Activated T-cell treated with anti-CD3 and anti-CD28 coated beads for 48 hours (primary cell): ENCODE measurements at places on chromosomes 6 and 20.

- no peak for DNase-seq
Observed at GRCh38 chr20:652615-653109, 338 bp downstream of the SRXN1 start.

DNA sequence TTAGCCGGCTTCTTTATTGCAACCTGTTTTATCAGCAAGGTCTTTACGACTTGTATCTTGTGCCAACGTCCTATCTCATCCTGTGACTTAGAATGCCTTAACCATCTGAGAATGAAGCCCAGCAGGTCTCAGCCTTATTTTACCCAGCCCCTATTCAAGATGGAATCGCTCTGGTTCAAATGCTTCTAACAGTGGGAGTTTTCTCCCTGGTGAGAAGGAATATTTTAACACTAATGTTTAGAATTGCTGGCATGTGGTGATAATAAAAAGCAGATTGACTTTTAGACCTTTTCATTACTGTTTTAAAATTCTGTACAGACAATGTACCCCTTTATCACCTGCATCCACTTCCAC lies 9.9 kb upstream of the KCNK15 start:
- DNase-seq = no peak

DNA sequence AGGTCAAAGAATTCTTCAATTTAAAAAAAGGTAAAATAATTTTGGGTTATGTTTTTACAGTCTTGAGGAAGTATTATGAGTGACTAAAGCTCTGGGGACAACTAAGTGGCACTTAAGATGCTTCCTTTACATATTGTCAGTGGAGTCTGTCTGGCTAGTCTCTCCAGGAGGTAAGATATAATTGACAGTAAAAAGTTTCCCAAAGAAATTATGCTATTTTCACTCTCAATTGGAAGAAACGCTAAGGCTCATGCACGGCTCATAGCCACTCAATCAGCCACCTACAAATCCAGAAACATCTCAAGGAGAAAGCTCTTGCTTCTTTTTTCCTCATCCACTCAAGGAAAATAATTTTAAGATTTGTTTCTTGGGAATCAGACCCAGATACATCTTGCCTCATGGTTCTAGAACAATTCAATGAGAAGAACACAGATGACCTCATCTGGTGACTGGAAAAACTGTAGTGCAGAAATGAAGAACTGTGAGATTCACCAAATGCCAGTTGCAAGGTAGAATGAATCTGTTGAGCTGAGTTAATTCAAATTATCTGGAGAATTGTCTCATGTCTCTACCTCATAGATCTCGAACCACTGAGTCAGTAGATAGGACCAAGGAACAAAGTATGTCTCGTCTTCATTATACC lies 252.9 kb downstream of the TPBG start:
- no peak for DNase-seq

DNA sequence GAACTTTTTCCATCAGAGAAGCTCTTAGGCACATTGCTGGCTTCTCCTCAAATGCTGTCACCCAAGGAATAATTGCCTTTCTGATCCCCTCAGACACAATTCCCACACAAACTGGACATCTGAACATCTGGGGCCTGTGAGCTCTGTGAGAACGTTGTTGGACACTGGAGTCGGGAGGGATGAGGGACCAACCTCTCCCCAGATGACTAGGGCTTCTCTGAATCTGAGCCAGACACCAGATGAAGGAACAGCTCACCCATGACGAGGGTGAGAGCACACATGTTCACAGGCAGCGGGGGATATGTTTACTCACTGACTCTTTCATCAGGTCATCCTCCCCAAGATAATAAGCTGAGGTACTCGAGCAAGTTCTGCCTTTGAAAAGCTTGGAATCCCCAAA lies 283.9 kb upstream of the SUPT3H start:
- DNase-seq = no peak

DNA sequence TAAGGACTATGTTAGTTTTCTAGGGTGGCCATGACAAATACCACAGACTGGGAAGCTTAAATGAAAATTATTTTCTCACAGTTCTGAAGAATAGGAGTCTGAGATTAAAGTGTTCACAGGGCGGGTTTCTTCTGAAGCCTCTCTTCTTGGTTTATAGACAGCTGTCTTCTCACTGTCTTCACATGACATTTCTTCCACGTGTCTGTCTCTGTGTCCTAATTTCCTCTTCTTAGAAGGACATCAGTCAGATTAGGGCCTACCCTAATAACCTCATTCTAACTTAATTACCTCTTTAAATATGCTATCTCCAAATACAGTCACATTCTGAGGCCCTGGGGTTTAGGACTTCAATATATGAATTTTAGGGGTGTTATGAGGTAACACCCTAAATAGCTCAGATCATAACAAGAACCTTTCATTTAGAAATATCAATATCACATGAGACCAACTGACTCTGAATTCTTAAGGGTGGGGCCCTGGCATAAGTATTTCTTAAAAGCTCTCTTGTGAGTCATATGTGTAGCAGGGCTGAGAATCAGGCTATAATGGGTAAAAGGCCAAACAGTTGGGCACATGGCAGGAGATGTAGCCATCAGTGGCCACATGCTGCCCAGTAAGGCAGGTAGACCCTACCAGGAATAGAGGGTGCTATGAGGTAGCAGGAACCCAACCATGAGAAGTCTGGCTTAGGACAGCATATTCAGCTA lies 62.0 kb upstream of the TENT5A start:
- DNase-seq = no peak

- DNase-seq = no peak
Observed at GRCh38 chr6:78554341-78554740, 313.0 kb upstream of the IRAK1BP1 start.

DNA sequence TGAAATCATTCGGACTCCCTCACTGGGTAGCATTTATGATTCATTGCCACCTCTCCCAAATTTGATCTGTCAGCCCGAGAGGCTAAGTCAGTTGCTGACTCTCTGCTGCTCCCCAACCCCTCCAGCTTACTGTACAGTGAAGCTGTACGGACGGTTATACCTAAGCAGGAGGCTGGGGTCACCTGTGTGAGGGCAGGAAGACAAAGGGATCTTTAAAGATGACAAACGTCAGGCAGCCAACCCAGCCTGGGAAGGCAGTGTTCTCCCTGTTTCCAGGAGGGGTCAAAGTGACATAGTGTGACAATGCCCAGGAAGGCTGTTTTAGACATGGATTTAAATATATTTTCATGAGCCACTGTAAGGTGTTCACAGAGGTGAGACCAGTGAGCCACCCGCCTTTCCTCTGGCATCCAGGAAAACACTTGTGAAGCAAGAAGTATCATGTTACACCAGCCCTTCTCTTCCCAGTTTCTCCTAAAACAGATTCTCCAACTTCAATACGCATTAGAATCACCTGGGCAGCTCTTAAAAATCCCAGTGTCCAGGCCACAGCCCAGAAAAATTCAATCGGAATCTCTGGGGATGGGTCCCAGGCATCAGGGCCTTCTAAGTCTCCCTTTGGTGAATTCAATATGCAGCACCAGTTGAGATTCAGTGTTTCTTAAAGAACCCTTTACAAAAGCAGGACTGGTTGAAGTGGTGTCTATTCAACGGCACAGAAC lies 6.8 kb upstream of the PAX1 start:
- DNase-seq = no peak

DNA sequence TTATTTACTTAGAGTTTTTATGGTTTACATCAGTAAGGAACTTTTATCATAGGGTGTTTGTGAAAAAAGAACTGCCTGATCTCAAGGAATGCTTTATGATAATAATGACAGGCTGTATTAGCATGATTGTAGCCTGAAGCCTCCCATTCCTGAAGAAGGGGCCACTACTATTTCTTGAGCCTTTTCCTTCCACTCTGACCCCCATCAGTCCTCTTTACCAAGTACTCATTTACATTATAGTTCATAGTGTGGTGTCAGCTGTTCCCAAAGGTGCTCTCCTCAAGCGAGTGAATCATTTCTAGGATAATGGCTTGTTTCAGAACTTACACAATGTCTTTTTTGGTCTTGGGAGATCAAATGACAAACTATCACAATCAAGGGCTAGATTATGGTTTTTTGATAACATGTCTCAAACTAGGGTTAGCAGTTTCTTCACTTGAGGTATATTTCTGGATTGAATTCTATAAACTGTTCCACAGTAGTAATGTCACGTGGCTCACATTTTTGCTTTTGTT lies 283.6 kb downstream of the CDKAL1 start:
- DNase-seq = no peak

DNA sequence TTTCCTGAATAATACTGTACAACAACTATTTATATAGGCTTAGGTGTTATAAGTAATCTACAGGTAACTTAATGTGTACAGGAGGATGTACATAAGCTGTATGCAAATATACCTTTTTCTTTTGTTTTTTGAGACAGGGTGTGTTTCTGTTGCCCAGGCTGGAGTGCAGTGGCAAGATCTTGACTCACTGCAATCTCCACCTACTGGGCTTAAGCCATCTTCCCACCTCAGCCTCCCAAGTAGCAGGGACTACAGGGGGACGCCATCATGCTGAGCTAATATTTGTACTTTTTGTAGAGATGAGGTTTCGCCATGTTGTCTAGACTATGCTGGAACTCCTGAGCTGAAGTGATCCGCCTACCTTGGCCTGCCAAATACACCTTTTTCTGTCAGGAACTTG lies 191.7 kb upstream of the ZNF217 start:
- DNase-seq = no peak

- DNase-seq = no peak
Observed at GRCh38 chr20:38573413-38573812, 7.6 kb upstream of the ADIG start.

DNA sequence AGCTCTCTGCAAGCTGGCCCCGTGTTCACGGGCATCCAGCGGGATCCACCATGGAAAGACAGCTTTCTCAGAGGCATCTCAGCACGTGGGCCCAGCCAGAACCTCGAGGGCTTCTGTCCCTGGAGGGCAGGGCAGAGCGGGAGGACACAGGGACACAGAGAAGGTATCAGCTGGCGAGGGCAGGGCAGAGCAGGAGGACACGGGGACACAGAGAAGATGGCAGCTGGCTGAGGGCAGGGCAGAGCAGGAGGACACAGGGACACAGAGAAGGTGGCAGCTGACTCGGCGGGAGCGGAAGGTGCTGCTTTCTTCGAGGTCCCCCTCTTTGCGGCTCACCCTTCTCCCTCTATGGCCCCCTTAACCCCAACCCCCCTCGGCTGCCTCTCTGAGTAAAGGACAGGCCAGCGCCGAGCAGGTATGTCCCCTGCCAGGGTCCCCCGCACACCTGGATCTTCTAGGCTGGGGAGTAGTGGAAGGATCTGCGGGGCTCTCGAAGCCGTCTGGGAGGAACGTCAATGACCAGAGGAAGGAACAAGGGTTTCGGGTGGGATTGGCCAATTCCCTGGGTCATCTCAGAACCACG lies 28.9 kb upstream of the BHLHE23 start:
- no peak for DNase-seq

DNA sequence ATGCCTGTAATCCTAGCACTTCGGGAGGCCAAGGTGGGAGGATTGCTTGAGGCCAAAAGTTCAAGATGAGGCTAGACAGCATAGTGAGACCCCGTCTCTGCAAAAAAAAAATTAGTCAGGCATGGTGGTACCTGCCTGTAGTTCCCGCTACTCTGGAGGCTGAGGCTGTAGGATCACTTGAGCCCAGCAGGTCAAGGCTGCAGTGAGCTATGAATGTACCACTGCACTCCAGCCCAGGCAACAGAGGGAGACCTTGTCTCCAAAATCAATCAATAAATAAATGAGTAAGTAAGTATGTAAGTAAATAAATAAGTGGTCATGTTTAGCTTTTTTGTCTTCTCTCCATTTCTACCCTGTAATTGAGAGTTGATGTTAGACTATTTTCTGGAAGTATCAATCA lies 336.8 kb downstream of the FARS2 start:
- no peak for DNase-seq

GRCh38 chr20:15220009-15220656 lies 882.7 kb upstream of the FLRT3 start:
- no peak for DNase-seq

DNA sequence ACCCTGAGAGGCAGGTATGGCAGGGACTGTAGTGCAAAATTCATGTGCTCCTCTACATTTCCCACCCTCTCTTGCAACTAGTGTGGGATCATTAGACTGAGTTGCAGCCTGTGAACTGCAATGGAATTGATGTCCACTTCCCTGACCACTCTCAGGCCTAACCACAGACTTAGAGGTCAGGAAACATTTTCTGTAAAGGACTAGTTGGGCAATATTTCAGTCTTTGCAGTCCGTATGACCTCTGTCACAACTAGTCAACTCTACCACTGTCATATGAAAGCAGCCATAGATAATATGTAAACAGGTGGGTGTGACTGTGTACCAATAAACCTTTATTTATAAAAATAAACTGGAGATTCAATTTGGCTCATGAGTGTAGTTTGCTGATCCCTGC lies 134.4 kb upstream of the TOP1 start:
- no peak for DNase-seq

DNA sequence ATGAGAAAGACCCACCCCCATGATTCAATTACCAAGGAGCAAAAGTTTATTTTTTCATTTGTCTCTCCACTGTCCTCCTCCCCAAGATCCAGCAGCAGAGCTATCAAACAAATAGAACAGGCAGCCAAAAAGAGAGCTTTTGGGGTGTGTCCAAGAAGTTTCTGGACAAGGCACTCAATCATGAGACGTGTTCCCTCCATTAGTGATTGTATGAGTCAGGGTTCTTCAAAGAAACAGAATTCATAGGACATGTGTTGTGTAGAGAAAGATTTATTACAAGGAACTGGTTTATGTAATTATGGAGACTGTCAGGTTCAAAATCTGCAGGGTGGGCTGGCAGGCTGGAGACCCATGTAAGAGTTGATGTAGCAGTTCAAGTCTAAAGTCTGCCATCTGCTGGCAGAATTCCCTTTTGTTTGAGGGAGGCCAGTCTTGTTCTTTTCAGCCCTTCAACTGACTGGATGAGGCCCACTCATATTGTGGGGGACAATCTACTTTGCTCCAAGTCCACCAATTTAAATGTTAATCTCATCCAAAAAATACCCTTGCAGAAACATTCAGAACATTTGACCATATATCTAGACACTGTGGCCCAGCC lies 248.1 kb upstream of the OPRM1 start:
- DNase-seq = no peak

DNA sequence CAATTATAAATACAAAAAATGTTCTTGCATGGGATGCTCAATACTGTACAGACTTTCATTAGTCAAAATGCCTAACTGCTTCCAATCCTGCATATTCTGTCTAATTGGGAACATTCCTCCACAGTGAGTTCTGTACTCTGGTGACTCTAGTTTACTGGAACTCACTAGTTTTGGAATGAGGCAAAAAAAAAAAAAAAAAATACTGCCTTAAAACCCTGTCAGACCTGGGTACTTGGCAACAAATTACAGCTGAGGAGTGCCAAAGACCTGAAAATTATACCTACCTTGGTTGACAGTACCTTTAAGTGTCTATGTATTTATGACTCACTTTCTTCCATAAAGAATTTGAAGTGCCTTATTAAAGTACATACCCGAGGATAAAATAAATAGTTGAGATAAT lies 276.7 kb downstream of the FARS2 start:
- DNase-seq = no peak

DNA sequence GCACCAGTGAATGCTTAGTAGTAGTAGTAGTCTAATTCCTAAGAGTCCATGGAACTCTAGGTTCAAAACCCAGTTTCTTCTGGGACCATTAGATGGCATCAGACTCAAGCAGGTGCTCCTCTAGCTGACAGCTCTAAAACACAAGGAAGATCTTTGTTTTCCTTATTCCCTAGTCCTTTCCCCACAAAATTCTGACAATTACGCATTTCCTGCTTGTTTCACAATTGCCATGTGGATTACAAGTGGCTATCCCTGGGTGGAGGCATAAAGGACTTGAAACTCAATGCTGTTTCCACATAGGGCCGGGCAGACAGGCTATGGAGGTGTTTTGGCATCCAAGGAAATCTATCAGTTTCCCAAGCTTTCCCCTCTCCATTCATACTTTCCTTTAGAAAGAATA lies 9.2 kb upstream of the HLA-DOB start:
- no peak for DNase-seq
